Stimulated activated CD4-positive, alpha-beta T cell treated with anti-CD3 and anti-CD28 coated beads, Interleukin-15, amount 100 ng/mL, for 1 hour (primary cell): ENCODE measurements at places on chromosomes 2 and 18.

DNA sequence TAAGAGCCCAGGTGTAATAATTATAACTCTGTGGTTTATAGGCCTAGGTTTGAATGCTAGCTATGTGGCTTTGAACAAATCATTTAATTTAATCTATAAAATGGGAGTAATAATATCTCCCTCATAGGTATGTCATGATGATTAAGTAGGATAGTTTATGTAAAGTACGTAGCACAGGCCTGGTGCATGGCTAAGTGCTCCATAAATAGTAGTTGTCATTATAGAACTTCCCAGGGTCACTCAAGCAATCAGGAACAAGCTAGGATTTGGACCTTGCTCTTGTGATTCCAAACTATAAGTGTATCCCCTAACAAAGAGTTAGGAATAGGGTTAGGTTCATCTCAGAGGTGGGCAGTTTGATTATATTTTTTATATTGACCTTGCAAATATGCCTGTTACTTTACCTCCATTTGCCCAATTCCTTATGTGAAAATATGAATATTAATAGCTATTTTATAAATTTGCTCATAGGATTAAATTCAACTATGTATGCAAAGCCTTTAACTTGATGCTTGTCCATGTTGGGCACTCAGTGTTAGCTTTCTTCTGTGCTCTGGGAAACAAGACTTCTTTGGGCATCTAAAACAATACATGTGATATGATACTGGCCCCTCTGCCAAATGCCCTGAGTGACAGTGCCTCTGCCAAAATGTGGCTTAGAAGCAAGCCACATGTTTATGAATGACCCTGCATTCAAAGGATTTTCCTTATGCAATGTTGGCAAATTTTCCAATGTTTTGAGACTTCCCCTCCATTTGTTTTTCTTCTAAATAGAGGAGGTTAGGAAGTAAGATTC lies 353.6 kb downstream of the KIAA1328 start:
- no peak for DNase-seq

GRCh38 chr2:11343650-11344341 lies 640 bp downstream of the ROCK2 start:
- DNase-seq = peak; percentile 15

GRCh38 chr18:62434798-62435197 lies 88.0 kb upstream of the ZCCHC2 start:
- DNase-seq = no peak

DNA sequence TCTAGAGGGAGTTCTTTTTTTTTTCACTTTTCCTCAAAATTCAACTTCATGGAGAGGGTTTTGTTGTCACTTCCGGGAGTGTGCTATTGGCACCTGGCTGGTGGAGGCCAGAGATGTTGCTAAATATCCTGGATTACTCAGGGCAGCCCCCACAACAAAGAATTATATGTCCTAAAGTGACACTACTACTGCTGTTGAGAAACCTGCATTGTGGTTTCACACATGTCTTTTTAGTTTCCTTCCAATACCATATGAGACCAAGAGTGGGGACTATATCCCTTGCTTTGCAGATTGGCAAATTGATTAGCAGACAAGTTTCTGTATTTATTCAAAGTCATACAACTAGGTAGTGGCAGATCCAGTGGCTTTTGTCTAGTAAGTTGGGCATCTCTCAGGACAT lies 826.8 kb downstream of the TRIB2 start:
- no peak for DNase-seq

DNA sequence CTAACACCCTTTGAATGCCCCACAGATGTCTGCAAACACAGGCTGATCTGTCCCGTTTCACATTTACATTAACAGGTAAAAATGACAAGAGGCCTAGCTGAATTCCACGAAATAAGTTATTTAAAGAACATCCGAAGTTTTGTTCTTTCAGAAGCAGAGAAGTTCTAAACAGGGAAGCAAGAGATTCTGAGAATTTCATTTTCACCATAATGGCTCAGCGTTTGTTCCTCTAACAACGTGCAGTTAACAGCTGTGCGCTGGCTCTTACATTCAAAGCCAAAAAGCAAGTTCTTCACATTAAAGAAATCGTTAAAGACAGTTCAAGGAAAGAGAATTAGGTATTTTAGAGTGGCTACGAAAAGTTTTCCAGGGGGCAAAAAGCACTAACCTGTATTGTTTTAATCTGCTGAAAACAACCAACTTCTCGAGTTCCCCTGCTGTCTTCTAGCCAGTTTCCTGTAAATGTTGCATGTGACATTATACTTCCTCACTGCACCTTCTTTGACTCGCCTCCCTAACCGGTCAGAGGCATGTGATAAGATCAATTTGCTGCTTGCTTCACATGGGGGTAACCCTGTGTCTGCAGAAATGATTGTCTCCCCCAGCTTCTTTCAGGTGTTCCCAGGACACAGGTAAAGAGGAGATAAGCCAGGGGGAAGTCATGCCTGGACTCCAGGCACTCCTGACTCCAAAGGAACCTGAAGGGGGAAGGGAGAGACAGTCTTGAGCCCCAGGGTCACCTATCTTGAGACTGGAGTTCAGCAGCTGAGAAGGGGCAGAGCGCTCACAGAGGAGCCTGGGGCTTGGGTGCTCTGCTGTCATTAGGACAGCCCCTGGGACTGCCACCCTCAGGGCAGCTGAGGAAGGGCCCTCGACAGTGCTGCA lies 36.8 kb upstream of the WIPF1 start:
- DNase-seq = no peak

- no peak for DNase-seq
Measured at GRCh38 chr2:145820651-145821050, 1300.7 kb upstream of the ZEB2 start.

GRCh38 chr2:219230059-219230540 lies 494 bp downstream of the ANKZF1 start:
- no peak for DNase-seq

GRCh38 chr2:142649581-142649980 lies 227.9 kb upstream of the KYNU start:
- DNase-seq = no peak

GRCh38 chr2:111239107-111239506 lies 118.4 kb downstream of the BCL2L11 start:
- no peak for DNase-seq

DNA sequence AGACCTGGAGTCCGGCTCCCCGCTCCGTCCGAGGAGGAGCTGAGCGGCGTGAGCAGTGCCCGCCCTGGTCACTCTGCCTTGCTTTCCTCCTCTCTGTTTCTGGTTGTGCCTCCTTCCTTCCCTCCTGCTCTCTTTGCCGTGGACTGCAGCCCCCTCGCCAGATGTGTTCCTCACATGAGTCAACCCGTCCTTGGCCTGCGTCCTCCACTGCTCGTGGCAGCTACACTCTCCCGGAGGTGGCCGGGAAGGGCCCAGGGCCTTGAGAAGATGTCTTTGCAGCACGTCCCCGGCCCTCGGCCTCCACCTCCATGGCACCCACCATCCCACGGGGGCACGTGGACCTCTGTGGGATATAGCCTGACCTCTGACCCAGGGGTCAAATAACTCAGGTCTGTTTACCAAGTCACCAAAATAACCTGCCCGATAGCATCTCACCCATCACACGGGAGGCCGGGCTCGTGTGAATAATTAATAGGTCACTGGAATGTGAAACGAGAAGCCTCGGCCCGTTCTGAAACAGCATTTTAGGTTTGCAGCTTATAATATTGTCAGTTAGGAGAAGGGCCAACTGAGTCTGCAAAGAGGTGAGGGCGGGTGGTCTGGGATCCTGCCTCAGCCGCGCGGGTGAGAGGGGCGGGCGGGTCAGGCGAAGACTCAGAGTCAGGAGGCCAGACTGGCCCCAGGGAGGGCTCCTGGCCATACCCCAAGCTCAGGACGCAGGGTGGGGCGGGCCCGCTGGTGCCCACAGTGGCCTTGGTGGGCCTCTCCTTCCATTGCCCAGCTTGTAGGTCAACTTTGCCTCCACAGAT lies 42.6 kb downstream of the NFATC1 start:
- DNase-seq = no peak

DNA sequence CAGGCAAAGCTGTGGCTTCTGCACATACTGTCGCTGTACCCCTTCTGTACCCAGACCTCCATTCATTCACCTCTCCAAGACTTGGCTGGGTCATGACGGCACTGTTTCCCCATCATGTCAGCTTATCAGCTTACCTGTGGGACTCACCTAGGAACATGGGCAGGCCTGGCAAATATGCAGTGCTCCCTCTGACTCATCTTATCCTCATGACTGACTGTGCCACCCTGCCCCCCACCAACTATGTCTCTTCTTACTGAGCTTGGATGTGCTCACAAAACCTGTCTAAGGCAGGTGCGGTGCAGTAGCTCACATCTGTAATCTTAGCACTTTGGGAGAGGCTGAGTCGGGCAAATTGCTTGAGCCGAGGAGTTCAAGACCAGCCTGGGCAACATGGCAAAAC lies 152.4 kb downstream of the MGAT5 start:
- no peak for DNase-seq

DNA sequence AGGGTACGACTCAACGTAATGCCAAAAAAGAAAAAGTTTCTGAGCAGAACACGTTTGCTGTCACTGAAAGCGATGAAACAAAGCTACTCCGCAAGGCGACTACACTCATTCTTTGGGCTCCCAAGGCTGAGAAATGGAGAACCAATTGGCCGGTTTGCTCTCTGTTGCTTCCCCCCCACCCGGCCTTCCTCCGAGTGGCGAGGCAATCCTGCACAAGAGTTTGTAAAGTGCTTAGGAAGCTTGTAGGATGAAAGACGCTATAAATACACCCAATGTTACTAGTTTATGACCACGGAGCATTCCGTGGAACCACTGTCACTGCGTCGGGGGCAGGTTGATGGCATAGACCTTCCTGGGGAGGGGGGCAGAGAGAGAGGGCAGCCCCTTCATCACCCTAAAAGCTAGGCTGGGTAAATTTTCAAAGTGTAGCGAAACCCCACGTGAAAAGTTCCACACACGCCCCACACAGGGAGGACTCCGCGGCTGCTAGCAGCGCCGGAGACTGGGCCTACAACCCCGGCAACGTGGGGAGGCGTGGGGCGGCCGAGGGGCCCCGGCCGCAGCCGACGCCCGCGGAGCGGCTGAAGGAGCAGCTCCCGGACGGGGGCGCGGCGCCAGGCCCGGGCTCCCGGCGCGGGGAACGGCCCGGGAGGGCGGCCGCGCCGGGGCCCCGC lies 915 bp downstream of the CUL3 start:
- DNase-seq = peak; percentile 8

DNA sequence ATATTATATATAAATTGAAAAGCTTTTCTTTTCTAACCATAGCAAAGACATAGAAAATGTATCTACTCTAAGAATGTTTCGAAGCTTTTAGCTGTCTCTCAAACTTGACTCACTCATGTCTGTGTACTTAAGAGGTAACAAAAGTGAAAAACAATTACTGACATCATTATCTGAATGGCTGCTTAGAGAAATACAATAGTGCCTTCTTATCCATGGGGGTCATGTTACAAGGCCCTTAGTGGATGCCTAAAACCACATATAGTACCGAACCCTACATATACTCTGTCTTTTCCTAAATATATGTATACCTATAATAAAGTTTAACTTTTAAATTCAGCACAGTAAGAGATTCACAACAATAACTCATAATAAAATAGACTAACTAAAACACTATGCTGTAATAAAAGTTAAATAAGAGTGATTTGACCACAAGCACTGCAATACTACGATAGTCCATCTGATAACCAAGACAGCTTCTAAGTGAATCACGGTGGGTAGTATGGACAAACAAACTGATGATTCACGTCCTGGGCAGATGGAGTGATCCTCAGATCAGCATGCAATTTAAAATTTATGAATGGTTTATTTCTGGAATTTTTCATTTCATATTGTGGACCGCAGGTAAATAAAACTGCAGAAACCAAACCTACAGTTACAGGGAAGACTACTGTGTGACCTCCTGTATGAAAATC lies 246.2 kb downstream of the XIRP2 start:
- no peak for DNase-seq
